ENCODE measurements at places on chromosomes 5 and 9.

GRCh38 chr5:175052351-175052750 lies 328.0 kb downstream of the MSX2 start:
- no peak for DNase-seq

GRCh38 chr5:157212307-157212706 lies 31.7 kb downstream of the ITK start:
- no peak for DNase-seq

- no peak for DNase-seq
These were observed 39.2 kb upstream of the BARHL1 start for GRCh38 chr9:132543251-132543650.

DNA sequence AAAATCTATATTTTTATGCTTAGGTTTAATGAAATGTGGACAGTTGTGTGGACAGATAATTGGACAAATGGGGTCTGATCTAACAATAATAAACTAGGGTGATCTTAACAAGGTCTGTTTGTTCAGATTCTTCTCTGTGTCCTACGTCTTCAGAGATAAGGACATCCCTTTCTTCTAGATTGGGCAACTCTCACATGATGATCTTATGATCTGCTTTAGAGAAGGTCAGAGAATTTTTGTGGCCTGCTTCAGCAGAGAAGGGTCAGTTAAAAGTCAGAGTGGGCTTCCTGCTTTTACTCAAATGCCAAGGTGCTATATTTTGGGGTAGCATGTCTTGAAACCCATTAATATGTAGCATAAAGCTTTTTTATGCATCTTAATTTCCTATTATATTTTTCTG lies 63.8 kb upstream of the RGMB start:
- no peak for DNase-seq

- peak; percentile 27 for DNase-seq
These were observed 33.5 kb downstream of the ANXA6 start for GRCh38 chr5:151123897-151124751.

DNA sequence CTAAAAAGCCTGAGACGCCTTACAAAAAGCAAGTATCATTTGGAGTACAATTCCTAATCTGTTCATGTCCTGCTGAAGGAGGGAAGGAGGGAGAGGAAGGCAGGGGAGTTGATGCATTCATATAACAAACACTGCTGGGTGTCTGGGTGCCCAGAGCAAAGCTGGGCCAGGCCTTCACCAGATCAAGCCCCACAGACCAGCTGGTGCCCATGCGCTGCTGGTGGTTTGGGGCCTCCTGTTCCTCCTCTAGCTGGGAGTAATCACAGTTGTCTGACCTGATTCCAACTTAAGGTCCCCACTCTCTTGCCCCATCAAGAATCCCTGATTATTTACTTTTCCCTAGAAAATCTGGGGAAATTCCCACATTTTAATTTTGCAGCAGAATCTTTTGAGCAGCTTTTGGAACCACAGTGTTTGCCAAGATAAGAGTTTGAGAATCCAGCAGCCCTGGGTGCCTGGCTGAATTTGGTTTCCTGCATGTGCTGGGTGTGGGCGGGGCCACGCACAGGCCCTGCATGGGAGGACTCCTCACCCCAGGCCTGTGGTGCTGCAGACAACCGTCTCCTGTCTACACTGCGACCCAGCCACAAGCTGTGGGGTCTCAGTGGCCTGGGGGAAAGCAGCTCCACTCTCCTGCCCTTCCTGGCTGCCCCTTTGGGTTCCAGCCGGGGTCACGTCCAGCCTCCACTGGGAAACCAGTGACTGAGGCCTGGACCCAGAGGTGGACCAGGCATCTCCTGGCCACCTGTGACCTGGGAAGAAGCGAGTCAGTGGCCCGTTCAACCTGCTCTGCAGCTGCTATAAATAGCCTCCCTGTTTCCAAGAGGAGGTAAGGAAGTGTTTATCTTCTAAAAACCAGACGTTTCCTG lies 47.5 kb downstream of the NEURL1B start:
- DNase-seq, result peak; percentile 62
